ENCODE measurements at places on chromosomes 16 and 17.

DNA sequence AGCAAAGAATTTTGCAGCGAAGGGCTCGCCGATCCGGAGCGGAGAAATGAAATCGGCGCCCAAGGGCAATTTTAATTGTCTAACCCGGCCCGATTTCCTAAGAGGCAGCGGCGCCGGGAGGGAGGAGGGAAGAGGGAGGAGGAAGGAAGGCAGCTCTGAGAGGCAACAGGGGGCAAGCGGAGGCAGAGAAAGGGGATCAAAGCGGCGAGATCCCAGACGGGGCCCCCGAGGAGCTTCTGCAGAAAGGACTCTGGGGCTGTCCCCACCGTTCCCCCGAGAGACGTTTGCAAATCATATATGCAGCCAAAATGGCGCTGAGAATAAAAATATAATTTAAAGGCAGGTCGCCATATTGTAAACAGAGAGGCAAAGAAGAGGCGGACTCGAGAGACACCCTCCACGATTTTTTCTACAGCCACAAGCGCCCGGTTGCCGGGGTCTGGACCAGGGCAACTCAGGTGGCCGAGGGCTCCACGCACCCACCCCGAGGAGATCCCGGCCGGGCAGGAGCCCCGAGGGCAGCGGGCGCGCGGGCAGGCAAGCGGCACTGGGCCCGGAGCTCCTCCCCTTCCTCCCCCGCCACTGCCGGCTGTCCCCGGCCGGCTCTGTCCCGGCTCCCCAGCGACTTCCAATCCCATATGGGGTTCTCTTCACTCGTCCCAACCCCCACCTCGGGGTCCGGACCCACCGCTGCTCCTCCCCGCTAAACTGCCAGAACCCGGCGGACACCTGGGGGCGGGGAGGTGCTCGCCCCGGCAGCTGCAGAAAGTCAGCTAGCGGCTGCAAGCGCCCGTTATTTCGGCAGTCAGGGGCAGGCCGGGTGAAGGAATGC is 1.9 kb downstream of the PHF12 start:
- DNase-seq, result no peak

DNA sequence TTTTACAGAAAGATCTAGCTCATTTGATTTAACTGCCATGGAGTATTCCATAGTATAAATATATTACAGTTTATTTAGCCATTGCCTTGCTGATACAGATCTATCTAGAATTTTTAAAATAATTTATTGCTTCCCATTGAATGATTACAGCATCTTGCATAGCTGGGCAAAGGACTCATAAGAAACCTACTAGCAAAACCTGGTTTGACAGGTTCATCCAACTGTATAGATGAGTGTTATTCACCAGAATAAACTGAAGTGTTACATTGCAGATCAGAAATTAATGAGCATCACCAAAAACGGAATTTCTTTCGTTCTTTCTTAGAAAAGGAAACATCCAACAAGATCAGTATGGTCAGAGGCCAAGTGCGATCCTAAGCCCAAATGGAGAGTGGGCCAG is 202.2 kb upstream of the CACNG5 start:
- no peak for DNase-seq

- DNase-seq, result no peak
Observed at GRCh38 chr17:65394811-65395472, 166.5 kb downstream of the AXIN2 start.

GRCh38 chr16:78259873-78260272 is 160.4 kb downstream of the WWOX start:
- no peak for DNase-seq

DNA sequence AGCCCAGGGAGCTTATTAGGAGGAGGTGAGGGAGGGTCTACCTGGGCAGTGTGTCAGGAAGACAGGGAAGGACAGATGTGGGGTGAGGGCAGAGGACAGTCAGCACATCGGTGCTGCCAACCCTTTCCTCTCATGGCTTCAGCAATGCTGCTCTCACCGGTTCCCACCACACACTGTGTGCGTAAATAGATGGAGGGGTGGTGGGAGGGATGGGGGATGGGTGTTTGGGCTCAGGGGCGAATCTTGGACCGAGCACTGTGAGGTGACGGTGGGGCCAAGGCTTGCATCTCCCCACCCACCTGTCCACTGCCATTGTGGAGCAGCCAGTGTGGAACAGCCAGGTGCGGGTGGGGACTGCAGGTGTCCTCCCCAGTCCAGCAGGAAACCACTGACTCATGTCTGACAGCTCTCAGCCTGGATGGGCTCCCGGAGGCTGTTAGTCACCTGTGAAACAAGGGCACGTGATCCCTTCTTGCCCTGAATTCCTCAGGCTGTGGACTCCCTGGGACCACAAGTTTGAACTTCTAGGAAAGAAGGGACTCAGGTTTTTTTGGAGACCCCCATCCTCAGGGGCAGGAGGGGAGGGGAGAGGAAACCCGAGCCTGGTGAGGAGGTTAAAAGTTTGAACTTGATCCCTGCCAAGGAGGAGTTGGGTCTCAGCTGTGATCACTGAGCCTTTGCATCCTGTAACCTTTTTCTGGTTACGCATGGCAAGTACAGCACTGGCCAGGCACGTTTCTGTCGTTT is 42.7 kb upstream of the SMPD3 start:
- DNase-seq, result no peak

DNA sequence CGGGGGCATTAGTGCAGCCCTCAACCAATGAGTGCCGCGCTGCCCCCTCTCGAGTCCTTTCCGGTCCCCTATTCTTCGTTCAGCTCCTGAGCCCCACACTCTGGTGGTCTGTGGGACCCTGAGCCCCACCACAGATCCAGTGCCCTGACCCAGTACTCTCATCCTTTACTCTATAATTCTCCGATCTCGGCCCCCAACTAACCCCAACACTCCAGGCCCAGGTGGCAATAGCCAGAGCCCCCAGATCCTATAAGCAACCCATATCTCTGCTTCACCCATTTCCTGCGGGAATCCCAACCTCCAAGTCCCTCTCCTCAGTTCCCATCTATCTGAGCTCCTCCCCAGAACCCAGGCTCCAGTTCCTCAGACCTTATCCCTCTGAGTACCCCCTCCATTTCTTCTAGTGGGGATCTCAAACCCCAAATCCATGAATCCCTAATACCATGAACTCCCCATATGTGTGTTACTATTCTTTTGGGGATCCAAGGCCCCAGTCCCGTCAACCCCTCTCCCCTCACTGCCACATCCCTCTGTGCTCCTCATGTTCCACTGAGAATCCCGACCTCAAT is 1.0 kb upstream of the TBC1D10B start:
- DNase-seq, result no peak

GRCh38 chr17:1718362-1719165 is 5.9 kb upstream of the WDR81 start:
- DNase-seq, result no peak

- no peak for DNase-seq
Observed at GRCh38 chr17:1486802-1487695, 5.4 kb downstream of the MYO1C start.

DNA sequence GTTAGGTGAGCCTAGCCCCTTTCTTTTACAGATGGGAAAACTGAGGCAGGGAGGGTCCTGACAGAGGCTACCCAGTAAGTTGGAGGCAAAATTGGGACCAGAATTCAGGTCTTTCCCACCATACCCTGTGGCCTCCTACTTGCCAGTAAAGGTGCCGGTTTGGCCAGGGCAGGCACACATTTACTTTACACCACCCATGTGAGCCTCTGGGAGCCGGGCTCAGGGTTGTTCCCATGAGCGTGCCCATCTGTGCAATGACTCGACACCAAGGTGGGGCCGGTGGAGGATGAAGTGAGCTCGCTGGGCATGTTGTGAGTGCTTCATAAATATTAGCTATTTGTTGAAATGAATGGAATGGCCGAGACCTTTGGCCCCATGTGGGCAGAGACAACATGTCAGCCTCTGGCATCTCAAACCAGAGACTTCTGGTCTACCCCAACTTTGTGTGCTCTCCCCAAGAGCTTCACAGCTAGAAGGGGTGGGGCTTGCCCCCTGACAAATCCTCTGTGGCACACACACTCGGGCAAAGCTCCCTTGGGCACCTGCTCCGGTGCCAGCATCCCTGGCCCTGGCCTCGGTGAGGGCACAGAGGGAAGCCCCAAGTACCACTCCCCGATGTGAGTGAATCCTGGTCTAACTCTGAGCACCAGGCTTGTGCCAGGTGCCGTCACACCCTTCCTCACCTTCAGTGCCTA is 60.1 kb downstream of the SRCIN1 start:
- DNase-seq, result no peak

DNA sequence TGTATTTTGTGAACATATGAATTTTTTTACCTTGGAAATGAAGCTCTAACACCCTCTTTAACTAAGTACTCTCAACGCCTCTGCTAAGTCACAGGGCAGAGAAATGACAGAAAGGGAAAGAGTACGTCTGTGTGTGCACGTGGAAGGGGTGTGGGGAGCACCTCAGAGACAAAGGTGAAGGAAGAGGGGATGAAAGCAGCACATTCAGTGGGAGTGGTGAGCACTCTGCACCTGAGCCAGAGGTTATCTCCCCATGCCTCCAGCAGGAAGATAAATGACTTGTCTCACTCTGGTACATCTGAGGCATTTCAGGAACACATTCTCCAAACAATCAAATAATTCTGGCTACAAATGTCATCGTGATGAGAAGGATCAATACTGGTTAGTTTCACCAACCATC is 15.0 kb downstream of the GNA13 start:
- no peak for DNase-seq

DNA sequence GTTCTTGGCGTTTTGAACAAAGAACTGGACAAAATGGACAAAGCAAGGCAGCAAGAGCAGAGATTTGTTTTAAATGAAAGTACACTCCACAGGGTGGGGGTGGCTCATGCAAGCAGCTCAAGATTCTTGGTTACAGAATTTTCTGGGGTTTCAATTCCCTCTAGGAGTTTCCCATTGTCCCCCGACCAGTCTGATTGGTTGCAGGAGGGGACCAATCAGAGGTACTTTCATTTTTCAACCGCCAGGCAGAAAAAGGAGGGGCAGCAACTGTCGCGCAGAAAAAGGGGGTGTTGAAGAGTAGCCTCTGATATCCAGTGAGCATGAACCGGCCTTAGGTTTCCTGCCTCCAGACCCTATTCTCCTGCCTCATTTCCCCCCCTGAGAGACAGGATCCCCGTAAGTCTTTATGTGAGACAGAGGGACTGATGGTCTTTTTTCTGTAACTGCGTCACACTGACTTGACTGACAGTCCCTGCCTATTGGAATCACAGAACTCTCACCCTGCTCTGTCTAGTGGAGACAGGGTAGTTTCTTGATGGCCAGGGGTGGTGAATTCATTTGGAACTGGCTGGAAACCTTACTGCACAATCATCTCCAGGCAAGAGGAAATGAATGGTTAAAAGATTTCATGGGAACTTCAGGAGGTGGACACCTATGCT is 59.4 kb upstream of the ALOX12 start:
- DNase-seq, result no peak

- no peak for DNase-seq
Observed at GRCh38 chr17:2338315-2338657, 985 bp downstream of the SGSM2 start.

- no peak for DNase-seq
Observed at GRCh38 chr16:85667841-85668413, 20.8 kb downstream of the GINS2 start.

GRCh38 chr17:49012769-49013255 is 15.6 kb downstream of the IGF2BP1 start:
- DNase-seq, result no peak

GRCh38 chr17:64327201-64327930 is 63.3 kb downstream of the PECAM1 start:
- no peak for DNase-seq

DNA sequence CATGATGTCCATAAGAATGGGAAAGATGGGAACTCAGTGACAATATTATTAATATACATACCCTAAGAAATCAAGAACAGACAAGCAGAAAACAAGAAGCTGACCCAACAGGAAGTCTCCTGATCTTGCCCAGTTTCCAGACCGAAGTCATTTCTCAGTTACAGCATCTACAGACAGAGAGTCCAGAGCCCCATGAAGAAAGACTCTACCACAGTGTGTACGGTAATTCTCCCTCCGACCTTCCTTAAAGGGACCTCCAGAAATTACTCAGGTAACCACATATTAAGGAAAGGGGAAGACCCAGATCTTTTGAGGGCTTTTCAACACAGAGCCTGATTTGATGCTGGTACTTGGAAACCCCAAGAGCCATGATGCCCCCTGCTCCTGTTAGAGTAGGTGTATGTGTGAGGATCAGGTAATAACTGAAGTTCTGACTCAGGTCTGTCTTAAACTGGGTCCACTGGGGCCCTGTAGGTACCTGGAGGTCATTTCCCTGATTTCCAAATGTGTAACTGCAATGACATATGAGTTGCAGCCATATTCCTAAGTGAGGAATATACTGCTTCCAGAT is 132.4 kb downstream of the ABCA8 start:
- no peak for DNase-seq

GRCh38 chr17:13525876-13526275 is 75.9 kb downstream of the HS3ST3A1 start:
- DNase-seq, result no peak

DNA sequence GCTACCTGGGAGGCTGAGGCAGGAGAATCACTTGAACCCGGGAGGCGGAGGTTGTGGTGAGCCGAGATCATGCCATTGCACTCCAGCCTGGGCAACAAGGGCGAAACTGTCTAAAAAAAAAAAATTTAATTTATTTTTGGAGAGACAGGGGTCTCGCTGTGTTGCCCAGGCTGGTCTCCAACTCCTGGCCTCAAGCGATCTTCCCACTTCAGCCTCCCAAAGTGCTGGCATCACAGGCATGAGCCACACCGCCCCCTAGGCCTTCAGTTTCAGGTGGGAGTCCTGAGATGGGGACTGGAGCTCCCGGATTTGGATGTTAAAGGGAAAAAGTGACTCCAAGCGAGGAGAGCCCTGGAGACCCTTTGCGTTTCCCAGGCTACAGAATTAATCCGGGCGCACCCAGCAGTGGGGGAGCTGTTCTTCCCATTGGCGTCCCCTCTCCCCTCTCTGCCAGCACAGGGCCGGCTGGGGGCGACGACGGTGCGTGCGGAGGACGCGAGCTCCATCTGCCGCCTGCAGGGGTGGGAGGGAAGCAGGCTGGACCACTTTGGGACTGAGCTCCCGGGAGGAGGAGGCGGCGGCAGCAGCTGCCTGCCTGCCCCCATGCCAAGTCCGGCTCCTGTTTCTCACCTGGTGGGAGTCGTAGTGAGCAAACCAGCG is 49.3 kb upstream of the USP7 start:
- DNase-seq, result no peak

GRCh38 chr16:81497690-81498089 is 53.1 kb downstream of the CMIP start:
- DNase-seq, result no peak

GRCh38 chr16:88444826-88445582 is 8.1 kb upstream of the ZFPM1 start:
- no peak for DNase-seq

DNA sequence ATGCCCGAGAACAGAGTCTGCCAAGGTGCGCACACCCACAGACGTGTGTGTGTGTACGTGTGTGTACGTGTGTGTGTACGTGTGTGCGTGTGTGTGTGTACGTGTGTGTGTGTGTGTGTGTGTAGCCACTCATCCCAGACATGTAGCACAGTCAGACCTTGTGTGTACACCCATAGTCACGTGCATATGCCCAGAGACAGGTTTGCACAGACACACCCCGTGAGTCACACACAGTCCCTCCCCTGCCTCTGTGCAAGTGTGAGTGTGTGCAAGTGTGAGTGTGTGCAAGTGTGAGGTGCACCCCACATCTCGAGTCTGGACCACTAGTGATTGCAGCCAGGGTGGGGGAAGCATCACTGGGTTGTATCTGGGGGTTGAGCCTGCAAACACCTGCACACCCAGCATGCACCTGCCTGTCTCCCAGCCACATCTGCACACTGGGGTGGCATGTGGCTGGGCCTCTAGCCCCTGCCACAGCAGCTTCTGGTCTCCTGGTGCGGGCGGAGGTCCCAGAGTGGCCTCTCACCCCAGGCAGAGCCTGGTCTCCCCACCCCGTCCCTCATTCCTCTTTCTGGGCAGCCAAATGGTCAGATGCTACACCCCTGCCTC is 23.6 kb downstream of the BAHCC1 start:
- DNase-seq, result no peak

- no peak for DNase-seq
Observed at GRCh38 chr16:46658925-46659324, 30.1 kb downstream of the VPS35 start.

All from fibroblast of skin of left biceps (primary cell).